ENCODE measurements at places on chromosomes 5 and 9.

GRCh38 chr9:127417131-127418036 is 6.8 kb upstream of the ZNF79 start:
- peak; percentile 32 for DNase-seq

GRCh38 chr5:180111273-180112002 is 39.9 kb upstream of the RNF130 start:
- no peak for DNase-seq

- no peak for DNase-seq
Observed at GRCh38 chr5:14465116-14465515, 116.5 kb upstream of the OTULINL start.

- DNase-seq = no peak
Observed at GRCh38 chr9:129781981-129782380, 21.0 kb upstream of the TOR1B start.

GRCh38 chr5:8561854-8562253 is 692.9 kb downstream of the MTRR start:
- no peak for DNase-seq

DNA sequence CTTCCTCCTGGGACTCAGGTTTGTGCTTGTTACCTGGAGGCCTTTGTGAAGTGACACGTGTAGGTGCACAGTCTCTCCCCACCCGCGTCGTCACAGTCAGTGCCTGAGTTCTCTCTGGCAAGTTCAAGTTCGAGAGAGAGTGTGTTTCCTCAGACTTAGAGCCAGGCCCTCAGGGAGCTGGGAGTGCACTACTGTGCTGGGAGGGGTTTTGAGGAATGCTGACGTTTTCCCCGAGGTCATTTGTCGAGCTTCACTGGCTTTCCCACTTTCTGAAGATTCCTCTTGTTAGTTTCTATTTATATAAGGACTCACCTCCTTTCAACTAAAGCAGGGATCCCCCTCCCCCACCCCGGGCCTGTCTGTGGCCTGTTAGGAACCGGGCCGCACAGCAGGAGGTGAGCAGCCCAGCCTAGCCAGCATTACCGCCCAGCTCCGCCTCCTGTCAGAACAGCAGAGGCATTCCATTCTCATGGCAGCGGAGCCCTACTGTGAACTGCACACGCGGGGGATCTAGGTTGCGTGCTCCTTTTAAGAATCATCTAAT is 209.2 kb downstream of the DIRAS2 start:
- DNase-seq = peak; percentile 34

DNA sequence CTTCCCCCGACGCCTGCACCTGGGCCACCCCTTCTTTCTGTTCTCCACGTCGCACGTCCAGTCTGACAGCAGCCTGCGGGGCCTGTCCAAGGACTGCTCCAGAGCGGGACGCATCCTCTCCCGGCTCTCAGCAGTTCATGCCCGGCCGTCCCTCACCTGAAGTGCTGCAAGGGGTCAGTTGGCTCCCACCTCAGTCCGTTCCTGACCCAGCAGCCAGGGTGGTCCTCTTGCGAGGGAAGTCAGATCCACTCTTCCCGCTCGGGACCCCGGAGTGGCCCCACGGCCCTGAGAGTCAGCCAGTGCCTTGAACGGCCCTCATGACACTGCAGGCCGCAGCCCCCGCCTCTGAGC is 249.7 kb upstream of the IRX4 start:
- DNase-seq = no peak

GRCh38 chr5:32274548-32275395 is 38.0 kb downstream of the MTMR12 start:
- DNase-seq = no peak

GRCh38 chr5:174608631-174609097 is 115.7 kb upstream of the MSX2 start:
- no peak for DNase-seq

DNA sequence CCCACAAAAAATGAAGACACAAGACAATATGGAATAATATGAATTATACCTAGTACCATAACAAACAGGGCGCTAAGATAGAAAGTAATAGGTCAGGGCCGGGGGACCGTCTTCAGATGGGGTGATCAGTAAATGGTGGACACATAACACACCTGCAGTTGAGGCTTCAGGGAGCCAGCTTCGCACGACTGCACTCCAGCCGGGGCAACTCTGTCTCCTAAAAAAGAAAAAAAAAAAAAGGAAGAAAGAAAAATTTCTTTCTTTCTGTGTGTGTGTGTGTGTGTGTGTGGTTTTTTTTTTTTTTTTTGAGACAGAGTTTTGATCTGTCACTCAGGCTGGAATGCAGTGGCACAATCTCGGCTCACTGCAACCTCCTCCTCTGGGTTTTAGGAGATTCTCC is 75.0 kb upstream of the HSPA9 start:
- no peak for DNase-seq

Data from SK-N-MC (cell line).